ENCODE measurements at places on chromosomes 5 and 9.

DNA sequence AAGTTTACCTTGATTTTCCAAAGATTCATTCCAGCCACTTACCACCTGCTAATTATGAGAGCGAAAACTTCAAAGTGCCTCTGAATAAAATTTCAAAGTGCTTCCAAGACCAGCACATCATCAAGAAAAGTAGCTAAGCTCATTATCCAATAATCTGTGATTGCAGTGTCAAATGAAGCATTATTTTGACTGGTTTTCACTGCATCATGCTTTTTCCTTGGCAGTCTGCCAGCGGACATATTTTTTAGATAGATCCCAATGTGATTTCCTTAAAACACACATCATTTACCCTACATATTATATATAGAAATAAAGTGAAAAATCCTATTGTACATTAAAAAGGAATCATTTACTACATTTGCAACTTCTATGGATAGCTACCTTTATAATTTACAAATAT is 508.6 kb upstream of the FAM174A start:
- no peak for DNase-seq

DNA sequence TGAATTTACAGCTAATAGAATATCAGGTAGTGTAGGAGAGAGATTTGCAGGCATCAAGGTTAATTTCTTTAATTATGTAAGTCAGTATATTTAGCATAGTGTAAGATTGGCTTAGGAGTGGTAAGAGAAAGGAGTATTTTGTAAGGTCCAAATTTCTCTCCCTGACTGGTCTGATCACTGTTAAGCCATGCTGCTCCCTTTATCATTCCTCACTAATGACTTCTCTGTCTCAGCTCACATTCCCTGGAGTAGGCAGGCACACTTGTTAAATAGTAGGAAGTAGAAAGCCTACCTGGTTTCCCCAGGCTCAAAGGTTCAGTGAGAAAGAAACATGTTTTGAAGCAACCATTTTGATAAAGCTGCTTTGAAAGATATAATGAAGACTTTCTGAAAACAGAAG is 90.7 kb downstream of the SMIM15 start:
- no peak for DNase-seq

GRCh38 chr9:127162864-127163365 is 40.5 kb upstream of the ANGPTL2 start:
- DNase-seq: no peak

DNA sequence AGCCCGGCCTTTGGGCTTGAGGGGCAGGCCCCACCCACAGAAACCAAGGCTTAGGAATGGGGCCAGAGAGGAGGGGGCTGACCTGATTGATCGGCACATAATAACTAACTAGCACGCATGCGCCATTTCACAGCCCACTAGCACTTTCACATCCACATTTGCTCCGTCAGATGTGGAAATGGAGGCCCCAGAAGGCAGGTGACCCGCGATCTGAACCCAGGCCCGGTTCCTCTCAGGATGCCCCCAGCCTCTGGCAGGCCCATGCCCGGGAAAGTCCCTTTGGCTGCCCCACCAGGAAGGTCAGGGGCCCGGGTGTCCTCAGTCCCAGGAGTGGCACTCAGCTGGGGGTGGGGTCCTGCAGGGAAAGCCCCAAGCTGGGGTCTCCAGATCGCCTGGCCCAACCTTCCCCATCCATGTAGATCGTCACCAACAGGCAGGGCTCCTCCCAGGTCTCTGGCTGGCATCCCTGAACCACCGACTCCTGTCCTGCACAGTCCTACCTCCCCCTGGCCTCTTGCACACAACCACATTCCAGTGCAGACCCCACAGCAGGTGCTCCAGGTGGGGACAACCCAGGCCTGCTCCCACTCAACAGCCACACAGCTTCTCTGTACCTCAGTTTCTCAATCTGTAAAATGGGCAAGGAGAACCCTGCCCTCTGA is 46.7 kb downstream of the VAV2 start:
- DNase-seq: no peak

DNA sequence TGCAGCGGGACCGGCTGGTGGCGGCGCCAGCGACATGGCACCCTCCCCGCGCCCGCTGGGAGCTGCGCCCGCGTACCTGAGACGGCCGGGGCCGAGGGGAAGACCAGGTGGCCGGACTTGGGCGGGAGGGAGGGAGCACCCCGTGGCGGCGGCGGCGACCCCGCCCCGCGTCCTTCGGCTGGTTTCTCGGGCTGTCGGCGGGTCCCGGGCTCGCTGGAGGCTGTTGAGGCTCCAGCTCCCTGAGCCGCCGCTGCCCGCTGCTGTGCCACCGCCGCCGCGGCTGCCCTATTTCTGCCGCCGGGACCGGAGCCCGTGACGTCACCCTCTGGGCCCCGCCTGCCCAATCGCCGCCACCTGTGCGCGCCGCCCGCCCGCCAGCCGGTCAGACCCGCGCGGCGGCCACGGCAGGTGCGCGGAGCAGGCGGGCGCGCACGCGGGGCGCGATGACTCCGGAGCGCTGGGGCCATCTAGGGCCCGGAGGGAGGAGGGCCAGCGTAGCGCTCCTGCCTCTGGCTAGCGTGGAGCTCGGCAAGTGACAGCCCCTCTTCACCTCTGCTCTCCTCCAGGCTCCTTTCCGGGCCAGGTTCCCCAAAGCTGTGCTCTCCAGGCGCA is at the start of gene FSTL4:
Gene FSTL4 (minus strand): TSS at position 293 of the 612 bp plus-strand sequence.
- no peak for DNase-seq

- DNase-seq: no peak
Measured at GRCh38 chr5:969408-969839, 39.2 kb upstream of the NKD2 start.

DNA sequence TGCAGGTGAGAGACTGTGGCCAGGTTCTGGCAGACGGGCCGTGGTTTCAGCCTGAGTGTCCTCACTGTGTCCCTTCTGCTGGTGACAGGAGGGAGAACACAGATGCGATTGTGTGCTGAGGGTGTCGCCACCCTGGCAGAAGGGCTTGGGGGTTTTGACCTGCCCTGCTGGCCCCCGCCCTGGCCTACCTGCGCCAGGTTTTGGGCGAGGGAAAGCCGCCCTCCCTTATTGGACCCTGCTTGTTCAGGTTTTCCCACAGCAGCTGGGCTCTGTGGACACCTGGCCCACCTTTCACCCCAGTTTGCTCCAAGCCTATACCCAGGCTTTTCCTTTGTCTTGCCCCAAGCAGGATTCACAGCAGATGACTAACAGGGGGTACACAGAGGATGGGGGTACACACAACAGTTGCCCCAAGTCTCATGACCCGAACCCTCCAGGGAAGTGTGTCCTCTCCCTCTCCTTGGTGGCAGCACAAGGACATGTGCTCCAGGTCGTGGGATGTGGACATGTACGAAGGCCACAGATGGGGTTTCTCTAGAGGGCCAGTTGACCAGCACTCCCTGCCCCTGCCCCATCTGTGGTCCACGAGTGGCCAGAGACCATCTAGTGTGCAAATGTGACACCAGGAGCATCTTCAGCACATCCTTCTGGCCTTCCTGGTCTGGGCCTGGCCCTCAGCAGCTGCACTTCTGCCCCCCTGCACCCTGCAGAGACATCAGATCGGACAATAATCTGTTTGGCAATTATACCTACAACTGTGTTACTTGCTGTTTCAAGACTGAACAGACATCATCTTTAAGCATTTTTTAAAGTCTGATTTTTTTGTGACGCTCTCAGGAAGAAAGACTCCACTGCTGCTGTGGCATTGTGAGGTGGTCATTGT is 265.8 kb upstream of the IRX4 start:
- no peak for DNase-seq

DNA sequence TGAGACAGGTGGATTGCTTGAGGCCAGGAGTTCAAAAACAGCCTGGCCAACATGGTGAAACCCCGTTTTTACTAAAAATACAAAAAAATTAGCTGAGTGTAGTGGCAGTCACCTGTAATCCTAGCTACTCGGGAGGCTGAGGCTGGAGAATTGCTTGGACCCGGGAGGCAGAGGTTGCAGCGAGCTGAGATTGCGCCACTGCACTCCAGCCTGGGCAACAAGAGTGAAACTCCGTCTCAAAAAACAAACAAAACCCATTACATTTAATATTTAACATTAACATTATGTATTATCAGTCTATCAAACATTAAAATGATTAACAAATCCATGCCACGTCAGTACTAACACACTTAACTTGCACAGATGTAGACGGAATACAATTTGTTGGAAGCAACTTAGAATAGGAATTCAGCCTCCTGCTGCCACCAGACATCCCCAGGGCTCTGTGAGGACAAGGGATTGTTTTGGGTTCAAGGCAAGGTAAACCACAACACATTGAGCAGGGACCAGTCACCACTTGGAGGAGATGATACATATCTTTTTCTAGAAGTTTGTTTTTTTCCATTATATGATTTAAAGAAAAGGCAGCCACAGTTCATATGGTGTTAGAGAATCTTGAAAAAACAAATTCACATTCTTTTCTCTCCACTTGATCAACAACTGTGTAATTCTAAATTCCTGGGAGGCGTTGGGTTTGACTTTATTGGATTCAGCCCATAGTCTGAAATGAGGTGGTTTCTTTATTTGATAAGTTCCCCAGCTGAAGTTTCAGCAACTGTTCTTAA is 104.1 kb upstream of the BASP1 start:
- no peak for DNase-seq

DNA sequence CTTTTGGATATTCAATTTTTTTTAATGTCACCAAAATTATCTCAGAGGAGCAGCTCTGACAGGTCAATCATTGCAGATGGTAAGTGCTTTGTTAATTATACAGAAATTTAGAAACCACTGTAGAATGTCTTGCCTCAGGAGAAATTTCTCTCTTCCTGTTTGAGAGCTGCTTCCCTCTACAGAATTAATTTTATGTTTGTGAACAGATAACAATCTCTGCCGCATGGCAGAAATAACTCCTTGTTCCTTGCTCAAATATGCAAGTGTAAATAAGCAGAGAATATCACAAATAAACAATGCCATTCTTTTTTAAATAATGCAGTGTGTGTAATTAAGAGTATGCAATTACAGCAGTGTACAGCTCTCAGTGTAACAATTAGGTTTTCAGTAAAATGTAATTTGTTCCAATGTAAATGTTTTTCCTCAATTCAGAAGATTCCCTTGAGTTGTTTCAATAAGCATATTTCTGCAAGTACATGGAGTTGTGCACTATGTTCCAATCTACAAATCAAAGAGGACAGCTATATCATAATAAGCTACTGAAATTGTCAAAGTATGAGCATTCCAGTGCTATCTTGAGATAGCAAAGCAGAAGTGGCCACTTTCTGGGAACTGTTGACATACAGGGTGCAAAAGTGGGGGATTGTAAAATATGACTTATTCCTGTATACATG is 1012.8 kb downstream of the MAT2B start:
- DNase-seq: no peak

- DNase-seq: no peak
Measured at GRCh38 chr5:156314416-156314815, 12.5 kb upstream of the SGCD start.

GRCh38 chr5:124665035-124665434 is 81.4 kb downstream of the ZNF608 start:
- no peak for DNase-seq

DNA sequence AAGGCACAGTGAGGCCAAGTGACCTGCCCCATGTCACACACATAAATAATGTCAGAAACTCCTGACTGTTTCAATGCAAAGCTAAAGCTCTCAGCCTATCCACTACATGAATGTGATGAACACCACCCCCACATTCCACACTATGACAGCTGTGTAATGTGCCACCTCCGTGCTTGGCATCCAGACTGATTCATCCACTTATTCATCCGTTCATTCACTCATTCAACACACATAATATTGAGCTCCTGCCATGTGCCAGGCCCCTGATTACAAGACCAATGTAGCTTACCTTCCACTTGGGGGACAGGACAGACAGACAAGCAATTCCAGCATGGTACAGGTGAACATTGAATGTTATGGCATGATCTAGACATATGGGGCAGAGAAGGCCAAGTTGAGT is 46.2 kb upstream of the FABP6 start:
- no peak for DNase-seq

DNA sequence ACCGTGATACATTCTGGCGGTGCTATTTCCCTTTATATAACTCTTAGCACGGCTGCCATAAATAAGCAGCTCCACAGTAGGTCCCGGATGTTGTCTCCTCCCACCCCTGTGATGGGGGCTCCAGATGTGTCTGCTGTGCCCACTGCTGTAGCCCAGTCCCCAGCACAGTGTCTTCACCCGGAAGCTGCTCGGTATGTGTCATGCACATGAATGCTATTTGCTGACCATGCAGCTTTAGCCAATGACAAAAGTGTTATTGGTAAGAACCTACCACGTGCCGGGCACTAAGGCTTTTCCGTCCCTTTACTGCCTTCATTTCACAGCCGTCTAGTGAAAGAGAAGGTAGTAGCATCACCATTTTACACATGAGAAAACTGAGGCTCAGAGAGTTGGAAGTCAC is 20.2 kb downstream of the HRH2 start:
- no peak for DNase-seq

- no peak for DNase-seq
Measured at GRCh38 chr5:160018945-160019625, 10.1 kb downstream of the TTC1 start.

- DNase-seq: no peak
Measured at GRCh38 chr5:37804401-37804800, 35.4 kb downstream of the GDNF start.

- no peak for DNase-seq
Measured at GRCh38 chr9:135166565-135166964, 79.1 kb downstream of the OLFM1 start.

GRCh38 chr9:127216210-127216887 is 48.2 kb upstream of the GARNL3 start:
- no peak for DNase-seq

DNA sequence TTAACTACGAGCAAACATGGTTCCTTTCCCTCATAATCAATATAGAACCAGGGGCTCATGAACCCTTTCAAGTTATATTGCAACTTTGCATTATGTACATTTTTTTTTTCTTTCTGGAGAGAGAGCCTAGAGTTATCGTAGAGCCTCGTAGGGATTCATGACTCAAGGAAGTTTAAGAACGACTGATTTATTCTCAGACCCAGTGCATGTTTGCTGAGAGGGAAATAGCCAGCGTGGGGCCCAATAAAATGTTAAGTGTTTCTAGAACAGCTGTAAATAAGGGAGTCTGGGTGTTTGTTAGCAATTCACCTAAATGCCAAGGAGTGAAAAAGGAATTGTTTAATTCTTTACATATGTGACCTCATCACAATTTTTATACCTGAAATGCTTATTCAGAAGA is 119.0 kb upstream of the KLF9 start:
- no peak for DNase-seq

DNA sequence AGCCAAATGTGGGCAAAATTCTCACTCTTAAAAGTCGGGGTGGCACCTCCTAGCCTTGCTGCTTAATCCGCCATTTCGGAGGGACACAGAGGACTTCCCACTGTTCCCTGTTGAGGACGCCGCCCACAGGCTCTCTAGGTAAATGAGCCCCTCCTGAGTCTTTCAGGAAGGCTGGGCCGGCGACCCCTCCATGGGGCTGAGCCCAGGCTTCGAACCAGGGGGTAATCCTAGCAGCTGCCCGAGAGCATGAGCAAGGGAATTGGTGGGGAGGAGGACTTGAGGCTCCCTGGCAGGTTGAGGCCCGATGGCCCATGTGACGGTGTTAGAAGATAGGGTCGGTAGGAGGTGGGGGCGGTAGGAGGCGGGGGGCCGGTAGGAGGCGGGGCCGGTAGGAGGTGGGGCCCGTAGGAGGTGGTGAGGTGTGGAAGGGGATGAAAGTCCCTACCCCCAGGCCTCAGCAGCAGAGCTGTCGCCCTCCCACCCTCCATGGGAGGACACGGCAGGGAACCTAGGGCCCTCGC is 17.1 kb downstream of the SLC12A7 start:
- no peak for DNase-seq

GRCh38 chr5:1282131-1282992 is 12.5 kb downstream of the TERT start:
- DNase-seq: no peak

GRCh38 chr5:124252747-124253146 is 493.7 kb downstream of the ZNF608 start:
- DNase-seq: no peak

GRCh38 chr9:136648751-136649150 is 14.0 kb upstream of the EGFL7 start:
- DNase-seq: no peak
